Fibroblast of mammary gland (primary cell): ENCODE measurements at places on chromosomes 12 and 14.

DNA sequence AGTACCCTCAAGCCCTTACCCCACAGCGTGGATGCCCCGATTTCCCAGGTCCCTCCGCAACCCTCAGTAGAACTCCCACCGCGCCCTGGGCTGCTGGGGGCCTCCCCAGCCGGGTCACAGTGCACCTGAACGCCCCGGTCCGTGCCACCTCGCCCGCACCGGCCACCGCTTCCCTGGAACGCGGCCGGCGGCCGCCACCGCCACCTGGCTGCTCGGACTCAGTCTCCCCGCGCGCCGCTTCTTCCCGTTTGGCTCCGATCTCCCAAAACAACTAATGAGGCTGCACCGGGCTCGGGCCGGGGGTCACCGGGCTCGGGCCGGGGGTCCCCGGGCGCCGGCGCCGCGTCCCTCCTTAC lies 1.0 kb downstream of the ITPK1 start:
- DNase-seq = no peak

DNA sequence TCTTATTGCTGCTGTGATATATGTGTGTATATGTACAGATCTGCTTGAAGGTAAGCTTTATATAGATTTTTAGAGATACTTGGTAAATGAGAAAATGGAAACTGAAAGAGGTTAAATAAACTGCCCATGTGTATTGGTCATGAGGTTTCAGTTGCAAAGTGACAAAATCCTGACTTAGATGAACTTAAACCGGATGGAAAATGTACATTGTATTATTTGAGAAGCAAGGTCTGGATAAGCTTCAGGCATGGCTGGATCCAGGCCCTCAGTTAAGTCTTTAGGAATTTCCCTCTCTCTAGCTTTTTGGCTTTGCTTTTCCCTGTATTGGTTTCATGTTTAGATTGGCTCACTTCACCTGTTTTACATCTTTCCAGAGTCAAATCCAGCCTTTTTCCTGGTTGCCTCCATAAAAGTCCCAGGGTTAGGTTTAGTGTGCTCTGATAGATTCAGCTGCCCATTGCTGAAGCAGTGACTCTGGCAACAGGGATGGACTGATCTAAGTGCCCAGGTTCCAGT lies 21.0 kb upstream of the MAP1LC3B2 start:
- DNase-seq = no peak

GRCh38 chr12:115135800-115136211 lies 451.8 kb upstream of the TBX3 start:
- DNase-seq = peak; percentile 19

DNA sequence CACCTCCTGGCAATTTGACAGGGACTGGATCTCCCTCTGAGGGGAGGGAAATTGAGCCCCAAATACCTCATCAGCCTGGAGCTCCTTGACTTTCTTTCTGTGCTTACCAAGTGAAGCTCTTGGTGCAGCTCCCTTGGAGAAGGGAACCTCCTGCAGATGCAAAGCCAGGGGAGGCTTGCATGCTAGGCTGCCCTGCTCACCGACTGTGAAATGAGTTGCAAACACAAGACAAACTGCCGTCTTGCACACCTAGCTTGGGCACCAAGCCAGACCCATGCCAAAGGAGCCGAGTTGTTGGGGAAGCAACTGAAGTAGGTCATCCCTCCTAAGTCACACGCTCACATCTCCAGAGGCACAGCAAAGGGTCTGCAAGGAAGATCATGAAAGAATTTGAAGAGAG lies 95.2 kb downstream of the GTF2A1 start:
- DNase-seq = no peak

- DNase-seq = no peak
Observed at GRCh38 chr12:94290353-94290752, 142.0 kb downstream of the PLXNC1 start.

- no peak for DNase-seq
Observed at GRCh38 chr14:32426586-32427388, 97.7 kb downstream of the AKAP6 start.

DNA sequence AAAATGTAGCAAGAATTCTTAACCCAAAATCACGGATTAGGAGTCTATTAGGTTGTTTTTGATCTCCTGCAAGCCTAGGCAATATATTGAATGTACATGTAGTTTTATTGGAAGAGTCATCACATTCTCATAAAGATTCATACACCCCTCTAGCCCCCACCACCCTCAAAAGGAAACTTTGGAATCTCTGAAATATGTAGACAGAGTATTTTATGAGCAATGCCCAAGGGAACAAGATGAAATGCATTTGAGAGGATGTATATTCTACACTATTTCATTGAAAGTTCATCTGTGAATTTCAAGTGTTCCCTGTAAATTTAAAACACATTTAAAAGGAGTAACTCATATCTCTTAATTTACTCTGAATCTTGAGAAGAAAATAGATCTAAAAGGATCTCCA lies 103.7 kb downstream of the SYT1 start:
- no peak for DNase-seq

- DNase-seq = no peak
Observed at GRCh38 chr12:60070552-60070951, 474.7 kb downstream of the SLC16A7 start.

DNA sequence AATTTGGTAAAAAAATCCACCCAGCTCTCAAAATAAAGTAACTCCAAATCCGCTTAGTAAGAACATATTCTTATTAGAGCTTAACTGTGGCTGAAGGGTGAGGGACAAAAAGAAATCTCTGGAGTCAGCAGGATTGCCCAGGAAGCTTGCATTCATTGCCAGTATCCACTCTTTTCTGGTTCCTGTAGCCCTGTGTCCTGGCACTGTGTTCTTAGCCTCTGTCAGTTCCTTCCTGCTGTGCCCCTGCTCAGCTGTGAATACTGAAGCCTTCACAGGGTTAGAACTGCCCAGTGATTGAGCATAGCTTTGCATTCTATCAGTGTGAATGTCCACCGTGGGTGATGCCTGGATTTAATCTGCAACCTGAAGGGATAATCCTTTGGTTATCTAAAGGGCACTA lies 266.9 kb upstream of the PELI2 start:
- no peak for DNase-seq

DNA sequence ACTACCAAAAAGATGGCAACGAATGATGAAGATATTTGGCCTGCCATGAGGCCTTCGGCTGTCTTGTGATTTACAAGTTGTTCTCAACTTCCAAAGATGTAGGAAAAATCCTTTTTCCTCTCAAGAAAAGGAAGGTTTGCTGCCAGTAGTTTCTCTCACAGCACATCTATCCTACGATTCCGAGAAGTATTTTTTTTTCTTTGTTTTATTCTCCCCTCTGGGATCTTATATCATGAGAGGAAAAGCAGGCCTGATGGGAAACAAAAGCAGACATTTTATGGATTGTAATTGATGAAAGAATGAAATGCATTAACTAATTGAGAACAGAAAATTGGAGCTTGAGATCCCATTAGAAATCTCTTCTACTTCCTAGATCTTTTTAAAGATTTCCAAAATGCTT lies 1197.9 kb upstream of the SEL1L start:
- no peak for DNase-seq

- no peak for DNase-seq
Observed at GRCh38 chr12:20493934-20494333, 125.6 kb downstream of the PDE3A start.

DNA sequence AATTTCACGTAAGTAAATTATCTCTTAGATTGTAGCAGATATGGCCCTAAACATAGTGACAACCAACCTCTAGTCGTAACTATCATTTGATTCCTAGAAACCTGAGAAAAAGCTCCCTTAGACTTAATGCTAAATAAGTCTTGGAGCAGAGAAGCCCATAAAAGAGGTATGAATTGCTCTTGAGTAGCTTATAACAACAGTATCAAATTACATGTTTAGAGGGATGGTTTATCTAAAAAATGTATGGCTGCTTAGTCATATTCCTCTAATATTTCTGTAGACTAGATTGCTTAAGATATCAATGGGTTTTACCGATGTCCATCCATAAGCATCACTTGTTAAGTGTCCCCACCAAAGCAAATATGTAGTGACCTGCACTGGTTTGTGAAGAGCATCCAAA lies 259.7 kb downstream of the NELL2 start:
- DNase-seq = peak; percentile 0

DNA sequence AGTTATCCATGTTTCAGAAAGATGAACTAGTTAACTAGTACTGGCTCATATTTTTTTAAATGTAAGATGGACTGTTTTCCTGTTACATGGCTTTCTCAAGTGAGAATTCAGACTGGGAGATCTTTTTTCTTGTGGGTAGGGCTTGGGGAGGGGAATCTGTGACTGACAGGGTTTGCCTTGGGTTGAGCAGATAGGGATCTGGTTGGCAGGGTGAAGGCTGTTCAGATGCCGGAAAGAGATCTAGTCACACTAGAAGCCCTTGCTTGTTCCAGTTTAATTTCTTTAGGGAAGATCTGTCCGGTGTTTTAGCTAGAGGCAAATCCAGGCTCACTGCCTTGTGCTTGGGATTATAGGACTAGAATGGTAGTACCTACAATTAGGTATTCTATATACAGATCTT lies 63.2 kb downstream of the FBXO33 start:
- no peak for DNase-seq

GRCh38 chr12:113990250-113991223 lies 24.4 kb upstream of the RBM19 start:
- peak; percentile 33 for DNase-seq

DNA sequence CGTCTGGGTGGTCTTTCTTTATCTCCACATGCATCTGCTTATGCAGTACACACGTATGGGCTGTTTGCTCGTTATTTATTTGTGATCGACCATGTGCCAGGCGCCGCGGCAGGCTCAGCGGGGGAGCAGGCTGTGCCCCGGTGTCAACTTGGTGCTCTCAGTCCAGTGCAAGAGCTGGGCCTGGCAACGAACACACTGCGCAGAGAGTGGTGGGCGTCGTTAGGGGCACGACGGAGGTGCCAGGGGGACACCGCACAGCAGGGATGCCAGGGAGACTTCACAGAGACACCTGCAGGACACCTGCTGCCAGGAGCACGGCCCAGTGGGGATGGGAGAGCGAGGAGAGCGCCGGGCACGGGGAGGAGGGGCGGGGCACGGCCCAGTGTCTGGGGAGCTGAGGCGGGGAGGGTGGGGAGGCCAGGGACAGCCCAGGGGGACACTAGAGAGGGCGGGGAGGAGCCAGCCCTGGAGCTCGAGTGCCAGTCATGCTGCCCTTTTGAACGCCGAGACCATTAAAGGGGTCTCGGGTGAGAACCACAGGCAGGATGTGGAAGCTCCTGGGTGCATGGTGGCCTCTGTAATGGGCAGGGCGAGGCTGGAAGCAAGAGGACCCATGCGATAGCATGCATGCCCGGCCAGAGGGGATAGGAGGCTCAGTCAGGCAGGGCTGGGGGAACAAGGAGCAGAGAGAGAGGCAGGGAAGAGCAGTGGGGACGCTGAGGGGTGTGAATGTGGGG lies 652 bp upstream of the LRCOL1 start:
- DNase-seq = no peak

DNA sequence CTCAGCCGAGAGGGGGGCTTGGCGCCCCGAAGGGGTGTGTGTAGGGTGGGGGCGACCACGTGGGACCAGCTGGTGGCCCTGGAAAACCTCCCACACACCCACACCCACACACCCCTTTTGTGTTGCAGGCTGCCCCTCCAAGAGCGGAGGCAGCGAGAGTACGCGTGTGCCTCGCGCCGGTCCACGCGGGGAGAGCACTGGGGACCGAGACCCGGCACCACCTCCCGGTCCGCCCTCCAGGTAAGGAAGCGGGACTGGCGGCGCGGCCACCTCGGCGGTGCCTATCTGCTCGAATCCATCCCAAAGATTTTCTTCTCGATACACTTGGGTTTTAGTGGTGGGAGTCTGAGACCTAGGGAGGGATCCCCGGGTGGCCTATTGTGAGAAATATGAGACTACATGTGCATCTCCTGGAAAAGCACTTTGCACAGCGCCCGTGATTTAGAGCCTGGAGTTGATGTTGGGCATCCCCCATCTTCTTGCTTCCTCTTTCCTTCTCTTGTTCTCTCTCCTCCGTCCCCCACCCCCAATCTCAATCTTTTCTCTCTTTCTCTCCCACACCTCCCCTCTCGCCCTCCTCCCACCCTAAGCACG lies 393 bp downstream of the SYT1 start:
- no peak for DNase-seq

DNA sequence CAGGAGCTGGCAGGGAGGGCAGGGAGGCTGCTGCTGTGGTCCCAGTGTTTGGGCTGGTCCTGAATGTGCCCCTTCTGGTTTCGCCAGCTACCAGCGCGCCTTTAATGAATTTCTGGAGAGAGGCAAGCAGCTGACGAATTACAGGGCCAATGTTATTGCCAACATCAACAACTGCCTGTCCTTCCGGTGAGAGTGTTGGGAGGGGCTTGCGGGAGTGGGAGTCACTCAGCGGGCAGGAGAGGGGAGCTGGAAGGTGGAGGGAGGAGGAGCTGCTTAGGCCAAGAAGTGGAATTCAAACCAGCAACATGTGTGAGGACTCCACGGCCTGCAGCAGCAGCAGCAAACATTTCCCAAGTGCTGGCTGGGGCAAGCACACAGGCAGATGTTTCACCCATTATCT lies 7.7 kb downstream of the TNFAIP2 start:
- DNase-seq = peak; percentile 85

GRCh38 chr12:81759190-81760051 lies at the start of gene PPFIA2:
Gene PPFIA2, minus strand, starts transcription at chr12:81759350.
- peak; percentile 58 for DNase-seq

DNA sequence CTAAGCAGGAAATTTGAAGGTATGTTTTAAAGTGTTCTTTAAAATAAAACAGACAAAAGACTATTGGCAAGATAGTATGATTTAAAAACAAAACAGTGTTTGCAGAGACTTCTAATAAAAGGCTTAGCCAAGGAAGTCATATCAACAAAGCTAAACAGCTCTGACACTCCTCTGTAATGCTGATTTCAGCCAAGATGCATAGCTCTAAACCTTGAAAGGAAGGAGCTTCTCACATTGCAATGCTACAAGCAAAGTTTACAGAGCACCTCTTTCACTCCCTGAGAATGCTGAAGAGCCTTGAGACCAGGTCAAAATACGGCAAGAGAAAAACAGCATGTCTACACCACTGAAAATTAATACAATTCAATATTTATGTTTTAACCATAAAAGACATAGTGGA lies 51.8 kb downstream of the PARP11 start:
- no peak for DNase-seq
